ENCODE measurements at places on chromosomes 6 and 20.
A peak's percentile ranks its signal among the peaks of the same experiment; 100 is the strongest.

- ATAC-seq, result peak; percentile 49
These were observed 75.9 kb upstream of the MYL9 start for GRCh38 chr20:36465109-36466080.

- ATAC-seq, result no peak
These were observed 30.7 kb downstream of the ASIP start for GRCh38 chr20:34271956-34272355.

GRCh38 chr6:147825848-147826247 is 317.4 kb downstream of the SAMD5 start:
- no peak for ATAC-seq

GRCh38 chr6:159969921-159970320 is 1.0 kb downstream of the IGF2R start:
- no peak for ATAC-seq

DNA sequence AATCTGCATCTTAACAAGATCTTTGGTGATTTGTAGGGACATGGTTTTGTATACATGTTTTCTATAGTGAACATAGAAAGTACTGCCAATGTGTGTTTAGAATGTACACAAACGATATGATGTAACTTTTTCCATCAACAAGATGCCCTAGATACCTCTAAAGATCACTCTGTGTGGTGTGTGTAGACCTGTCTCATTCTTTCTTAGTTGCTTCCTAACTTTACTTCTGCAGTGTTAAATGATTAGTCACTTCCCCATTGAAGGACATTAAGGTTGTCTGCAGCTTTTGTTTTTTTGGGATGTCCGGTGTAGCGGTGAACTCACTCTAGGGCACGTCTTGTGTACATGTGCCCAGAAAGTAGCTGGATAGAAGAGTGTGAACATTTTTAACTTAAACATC is 35.9 kb downstream of the CDYL start:
- ATAC-seq, result no peak

DNA sequence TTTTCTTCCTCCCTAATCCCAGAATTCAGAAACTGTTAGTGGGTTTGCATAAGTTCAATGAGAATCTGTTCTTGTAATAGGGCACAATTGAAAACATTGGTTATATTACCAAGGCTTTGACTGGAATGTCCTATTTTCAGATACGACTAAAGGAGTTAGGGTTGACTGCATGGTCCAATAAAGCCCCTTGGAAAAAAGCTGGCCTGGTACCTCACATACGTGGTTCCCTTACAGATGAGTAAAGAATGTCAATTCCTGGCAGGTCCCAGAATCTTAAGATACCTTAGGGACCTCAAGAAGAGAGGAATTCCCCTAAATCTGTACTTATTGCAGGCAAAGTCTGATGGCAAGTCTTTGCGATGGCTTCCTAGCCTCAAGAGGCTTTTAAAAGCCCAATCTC is 4.6 kb downstream of the PPDPF start:
- no peak for ATAC-seq

DNA sequence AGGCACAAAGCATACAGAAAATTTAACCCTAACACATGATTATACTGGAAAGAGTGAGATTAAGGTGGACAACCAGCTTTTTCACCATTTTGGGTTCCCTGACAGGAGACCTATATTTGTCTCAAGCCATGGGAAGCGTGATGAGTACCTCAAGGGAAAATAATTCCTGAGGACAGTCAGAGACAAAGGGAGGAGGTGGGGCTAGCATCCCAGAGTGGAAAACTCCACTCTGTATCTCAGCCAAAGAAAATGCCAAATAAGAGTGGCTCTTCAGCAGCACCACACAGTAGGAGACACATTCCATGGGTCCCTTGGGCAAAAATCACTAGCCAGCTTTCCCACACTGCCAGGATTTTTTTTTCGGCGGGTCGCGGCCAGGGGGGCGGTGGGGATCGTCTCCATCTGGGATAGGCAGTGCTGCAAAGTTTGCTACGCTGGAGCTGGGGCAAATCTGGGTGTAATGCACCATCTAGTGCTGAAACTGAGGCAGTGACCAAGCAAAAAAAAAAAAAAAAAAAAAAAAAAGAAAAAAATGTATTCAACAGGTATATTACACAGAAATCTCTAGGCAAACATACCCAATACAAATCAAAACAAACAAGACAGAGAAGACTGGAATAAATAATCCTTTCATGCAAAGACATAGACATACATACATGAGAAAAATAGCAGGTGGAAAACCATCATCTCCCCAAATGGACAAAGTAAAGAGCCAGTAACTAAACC is 77.3 kb upstream of the SLC35F1 start:
- ATAC-seq, result no peak

DNA sequence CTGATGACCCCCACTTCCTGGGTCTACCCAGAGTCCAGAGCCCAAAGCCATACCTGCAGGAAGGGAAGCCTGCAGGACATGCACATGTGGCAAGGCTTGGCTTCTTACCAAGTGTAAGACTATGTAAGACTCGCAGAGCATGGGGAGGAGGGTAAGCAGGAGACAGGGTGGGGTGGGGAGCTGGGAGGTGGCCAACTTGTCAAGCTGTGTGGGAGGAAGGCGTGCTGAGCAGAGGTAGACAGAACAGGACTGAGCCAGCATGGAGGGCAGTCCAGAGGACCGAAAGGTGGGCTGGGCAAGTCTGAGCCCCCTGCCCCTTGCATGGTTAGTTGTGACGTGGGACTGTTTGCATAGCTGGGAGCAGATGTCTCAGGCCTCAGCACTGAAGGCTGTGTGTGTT is 53.4 kb upstream of the RNF24 start:
- ATAC-seq, result no peak
